Dorsolateral prefrontal cortex (tissue), 122 donors: ENCODE measurements at places on chromosomes 6 and 20.

- no peak for DNase-seq
Observed at GRCh38 chr20:4795394-4795793, 73.7 kb downstream of the PRND start.

- no peak for DNase-seq
Observed at GRCh38 chr6:144921206-144921975, 636.3 kb downstream of the UTRN start.

- no peak for DNase-seq
Observed at GRCh38 chr6:132464538-132465256, 48.2 kb downstream of the STX7 start.

GRCh38 chr6:137001299-137001976 lies 43.3 kb downstream of the IL20RA start:
- no peak for DNase-seq

- DNase-seq = no peak
Observed at GRCh38 chr6:28425944-28426541, 17.2 kb downstream of the ZSCAN23 start.

- DNase-seq = no peak
Observed at GRCh38 chr6:165581678-165582077, 81.4 kb downstream of the PDE10A start.

- no peak for DNase-seq
Observed at GRCh38 chr6:44940367-44940766, 387.8 kb upstream of the RUNX2 start.

DNA sequence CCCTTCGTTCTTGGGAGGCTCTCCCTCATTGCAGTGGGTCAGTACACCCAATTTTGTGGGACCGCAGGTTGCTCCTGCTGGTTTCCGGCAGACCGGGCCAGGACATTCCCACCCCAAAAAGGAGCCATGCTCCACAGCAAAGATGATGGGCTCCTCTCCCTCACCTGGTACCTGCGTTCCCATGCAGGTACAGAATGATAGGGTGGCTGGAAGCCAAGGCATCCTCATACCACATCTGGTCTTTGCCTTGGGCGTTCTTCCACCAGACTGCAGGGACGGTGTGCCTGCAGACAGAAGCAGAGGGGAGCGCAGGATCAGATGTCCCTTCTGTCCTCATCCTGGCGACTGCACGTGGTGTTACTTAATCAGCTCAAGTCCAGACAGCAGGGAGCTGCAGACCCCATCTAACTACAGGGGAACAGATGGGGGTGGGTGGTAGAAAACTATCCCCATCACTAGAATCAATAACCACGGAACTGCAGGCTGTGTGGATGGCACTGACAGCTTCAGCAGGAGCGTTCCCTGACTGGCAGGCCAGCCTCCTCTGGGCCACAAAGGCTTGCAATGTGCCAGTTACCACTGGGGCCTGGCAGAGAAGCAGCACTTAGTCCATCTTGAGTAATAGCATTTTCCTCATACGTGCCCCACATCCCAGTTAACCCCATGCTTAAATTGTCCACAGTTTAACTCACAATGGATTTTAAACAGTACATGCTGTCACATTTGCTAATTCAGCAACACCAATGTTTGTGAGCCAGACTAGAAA lies 70.4 kb downstream of the ABHD12 start:
- DNase-seq = peak; percentile 34

- DNase-seq = no peak
Observed at GRCh38 chr6:22145376-22145775, 151.5 kb downstream of the PRL start.

GRCh38 chr20:35826397-35826998 lies 54.7 kb downstream of the PHF20 start:
- DNase-seq = no peak

GRCh38 chr20:51043811-51044210 lies 20.9 kb upstream of the KCNG1 start:
- DNase-seq = no peak

- DNase-seq = no peak
Observed at GRCh38 chr6:129606664-129607063, 103.3 kb downstream of the ARHGAP18 start.

- DNase-seq = no peak
Observed at GRCh38 chr20:47187450-47188195, 168.9 kb downstream of the ZMYND8 start.

DNA sequence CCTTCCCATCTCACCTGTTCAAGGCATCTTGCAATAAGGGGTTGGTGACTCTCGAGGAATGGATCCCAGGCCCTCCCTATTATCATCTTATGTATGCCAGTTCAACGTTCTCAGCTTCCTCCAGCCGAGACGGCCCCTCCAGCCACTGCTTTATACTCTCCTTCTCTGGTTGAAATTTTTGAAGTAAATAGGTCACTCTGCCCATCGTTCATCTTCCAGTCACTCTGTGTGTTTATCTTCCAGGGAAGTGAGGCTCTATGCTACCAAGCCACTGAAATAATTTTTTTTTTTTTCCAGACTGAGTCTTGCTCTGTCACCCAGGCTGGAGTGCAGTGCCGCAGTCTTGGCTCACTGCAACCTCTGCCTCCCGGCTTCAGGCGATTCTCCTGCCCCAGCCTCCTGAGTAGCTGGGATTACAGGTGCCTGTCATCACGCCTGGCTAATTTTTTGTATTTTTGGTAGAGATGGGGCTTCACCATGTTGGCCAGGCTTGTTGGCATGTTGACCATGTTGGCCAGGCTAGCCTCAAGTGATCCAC lies 17.0 kb downstream of the PTPN1 start:
- DNase-seq = no peak

DNA sequence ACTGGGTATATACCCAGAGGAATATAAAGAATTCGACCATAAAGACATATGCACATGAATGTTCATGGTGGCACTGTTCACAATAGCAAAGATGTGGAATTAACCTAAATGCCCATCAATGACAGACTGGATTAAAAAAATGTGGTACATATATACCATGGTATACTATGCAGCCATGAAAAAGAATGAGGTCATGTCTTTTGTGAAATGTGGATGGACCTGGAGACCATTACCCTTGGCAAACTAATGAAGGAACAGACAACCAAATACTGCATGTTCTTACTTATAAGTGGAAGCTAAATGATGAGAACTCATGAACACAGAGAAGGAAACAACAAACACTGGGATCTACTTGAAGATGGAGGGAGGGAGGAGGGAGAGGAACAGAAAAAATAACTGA lies 186.7 kb upstream of the SSTR4 start:
- DNase-seq = no peak

- no peak for DNase-seq
Observed at GRCh38 chr6:149852180-149852579, 12.0 kb downstream of the LRP11 start.

DNA sequence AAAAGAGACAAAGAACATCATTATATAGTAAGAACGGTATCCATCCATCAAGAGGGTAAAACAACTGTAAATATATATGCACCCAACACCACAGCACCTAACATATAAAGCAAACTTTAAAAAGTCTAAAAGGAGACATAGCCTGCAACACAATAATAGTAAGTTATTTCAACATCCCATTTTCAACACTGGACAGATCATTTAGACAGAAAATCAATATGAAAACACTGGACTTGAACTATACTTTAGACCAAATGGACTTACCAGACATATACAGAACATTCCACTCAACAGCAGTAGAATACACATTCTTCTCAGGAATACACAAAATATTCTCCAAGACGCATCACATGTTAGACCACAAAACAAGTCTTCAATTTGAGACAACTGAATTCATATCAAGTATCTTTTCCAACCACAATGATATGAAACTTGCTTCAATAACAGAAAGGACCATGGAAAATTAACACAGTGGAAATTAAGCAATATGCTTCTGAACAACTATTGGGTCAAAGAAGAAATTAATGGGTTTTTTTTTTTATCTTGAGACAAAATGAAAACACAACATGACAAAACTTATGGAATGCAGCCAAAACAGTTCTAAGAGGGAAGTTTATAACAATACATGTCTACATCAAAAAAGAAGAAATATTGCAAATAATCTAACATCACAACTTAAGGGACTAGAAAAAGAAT lies 23.9 kb upstream of the ASF1A start:
- DNase-seq = no peak

DNA sequence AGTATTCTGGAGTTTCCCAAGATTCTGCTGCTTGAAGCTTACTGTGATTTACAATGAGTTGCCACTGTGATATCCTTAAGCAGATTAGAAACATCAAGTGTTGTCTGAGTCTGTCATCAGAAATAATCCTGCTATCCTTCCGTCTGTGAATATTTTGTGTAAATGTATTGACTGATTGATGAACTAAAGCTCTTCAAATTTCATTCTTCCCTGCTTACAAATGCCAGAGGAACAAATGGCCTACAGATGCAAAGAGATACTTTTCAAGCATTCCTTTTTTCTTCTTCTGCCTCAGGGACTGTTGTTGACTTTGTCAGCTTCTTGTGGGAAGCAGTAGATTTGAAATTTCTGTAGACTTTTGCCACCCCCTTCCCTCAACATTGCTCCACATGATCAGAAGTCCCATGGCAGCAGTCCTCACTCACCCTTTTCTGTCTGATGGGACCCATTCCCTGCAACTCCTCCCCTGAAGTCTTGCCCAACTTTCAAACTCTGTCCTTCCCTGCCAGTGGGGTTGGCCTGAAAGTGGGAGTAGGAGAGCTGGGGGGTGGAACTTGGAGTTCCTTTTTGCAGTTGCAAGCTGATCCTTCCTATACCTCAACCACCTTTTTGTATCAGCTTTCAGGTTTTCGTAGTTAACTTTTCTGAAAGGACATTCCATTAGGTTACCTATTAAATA lies 38.5 kb upstream of the MLIP start:
- DNase-seq = no peak

GRCh38 chr6:7100072-7100752 lies 7.5 kb upstream of the RREB1 start:
- DNase-seq = no peak

- no peak for DNase-seq
Observed at GRCh38 chr6:131004936-131005335, 58.1 kb downstream of the EPB41L2 start.

GRCh38 chr20:46229478-46230105 lies 78.7 kb downstream of the CDH22 start:
- DNase-seq = no peak

DNA sequence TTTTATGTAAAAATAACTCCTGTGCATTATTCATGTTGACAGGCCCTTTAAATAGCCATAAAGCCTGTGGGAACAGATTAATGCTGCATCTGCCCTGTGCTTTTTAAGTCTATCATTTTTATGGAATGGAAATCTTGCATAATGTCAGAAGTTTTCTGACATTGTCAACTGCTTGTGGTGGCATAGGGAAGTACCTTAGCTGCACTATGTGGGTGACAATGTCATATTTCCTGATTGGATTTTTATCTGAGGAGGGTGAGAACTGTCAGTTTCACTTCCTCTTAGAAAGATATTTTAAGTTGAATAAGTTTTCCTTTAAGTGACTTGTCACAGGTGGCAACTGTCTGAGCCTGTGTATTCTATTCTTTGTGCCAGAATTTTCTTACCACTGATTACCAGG lies 267.9 kb downstream of the PLCB1 start:
- DNase-seq = no peak

DNA sequence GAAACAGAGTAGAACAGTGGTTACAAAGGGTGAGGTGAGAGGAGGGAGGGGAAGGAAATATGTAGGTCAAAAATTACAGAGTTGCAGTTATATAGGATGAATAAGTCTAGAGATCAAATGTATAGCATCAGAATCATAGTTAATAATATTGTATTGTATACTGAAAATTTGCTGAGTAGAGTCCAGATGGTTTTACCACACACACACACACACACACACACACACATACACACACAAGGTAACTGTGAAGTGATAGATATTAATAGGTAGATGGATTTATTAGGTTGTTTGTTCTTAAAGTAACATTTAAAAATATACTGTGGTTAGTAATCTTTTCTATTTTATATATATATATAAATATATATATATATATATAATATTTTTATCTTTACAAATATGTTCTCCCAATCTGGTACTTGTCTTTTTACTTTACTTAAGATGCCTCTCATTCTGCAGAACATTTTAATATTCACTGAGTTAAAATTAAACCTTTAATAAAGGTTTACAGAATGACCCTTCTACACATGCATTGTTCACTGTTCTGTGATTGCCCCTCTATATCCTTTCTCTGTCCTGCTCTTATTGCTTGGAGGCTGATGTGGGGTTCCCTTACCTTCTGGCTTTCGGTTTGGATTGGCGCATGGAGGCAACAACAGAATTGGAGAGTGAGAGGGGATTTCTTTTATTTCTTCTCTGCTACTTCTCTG lies 408 bp downstream of the PTCHD4 start:
- no peak for DNase-seq

- no peak for DNase-seq
Observed at GRCh38 chr6:166910601-166911000, 45.7 kb downstream of the RNASET2 start.

GRCh38 chr6:5067305-5067704 lies 17.8 kb upstream of the PPP1R3G start:
- no peak for DNase-seq

DNA sequence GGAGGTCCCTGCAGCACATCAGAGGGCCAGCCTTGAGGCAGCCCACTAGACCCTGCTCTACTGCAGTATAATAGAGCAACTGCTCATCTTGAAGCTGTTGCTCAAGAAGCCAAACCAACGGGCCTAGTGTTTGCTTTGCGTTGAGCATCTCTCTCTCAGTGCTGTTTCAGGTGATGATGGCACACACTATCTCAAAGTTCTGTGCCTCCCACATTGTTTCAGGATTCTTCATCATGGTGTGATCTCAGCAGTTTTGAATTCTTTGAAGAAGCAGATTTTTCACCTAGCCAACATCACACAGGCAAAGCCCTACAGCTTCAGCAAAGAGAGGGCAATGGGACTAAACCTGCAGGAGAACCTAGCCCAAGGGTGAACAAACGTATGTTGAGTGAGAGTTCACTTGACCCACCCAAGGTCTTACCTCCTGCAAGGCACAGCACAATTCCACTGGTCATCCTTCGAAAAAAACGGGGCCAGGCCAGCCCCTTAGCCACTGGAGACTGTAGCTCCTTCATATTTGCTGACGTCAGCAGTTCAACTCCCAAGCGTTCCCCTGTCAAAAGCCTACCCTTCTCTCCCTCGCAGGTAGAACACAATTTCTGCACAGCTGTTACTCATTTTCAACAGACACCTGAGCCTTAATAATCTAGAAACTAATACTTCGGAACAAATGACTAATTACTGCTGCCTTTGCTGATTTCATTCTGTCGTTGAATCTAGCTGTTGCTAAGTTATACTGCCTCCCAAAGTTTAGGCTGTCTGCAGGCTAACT lies 15.8 kb downstream of the MYB start:
- DNase-seq = no peak

DNA sequence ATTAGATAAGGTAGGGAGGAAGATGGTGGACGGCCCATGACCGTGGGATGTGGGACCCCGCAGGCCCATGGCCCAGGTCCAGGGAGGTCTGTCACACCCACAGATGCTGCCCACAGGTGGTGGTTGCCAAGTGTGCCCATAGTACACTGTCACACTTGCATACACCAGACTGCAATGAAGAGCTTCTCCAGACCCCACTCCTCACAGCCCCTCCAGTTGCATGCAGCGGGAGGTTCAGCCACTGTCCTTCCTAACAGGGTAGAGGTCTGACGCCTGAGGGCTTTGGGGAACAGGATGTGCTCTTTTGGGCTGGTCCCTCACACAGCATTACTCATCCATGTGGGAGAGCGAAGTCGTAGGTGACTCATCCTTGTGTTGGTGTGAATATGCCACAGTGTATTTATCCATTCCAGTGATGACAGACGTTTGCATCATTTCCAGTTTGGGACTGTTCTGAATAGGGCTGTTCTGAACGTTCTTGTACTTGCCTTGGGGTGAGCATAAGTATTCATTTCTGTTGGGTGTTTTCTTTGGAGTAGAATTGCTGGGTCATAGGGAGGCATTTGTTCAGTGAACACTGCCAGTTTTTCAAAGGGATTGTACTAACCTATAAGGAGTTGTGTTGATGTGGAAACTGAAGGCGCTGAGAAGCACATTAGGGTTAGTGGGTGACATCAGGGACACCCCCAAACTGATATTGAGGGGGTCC lies 10.1 kb upstream of the PYGB start:
- DNase-seq = no peak
